ENCODE measurements at places on chromosomes 1 and 21.

GRCh38 chr1:36966242-36966641 lies 68.1 kb downstream of the GRIK3 start:
- no peak for DNase-seq

GRCh38 chr1:153866045-153866850 lies 56.5 kb downstream of the GATAD2B start:
- DNase-seq = no peak

- DNase-seq = no peak
Measured at GRCh38 chr1:95730986-95731385, 497.0 kb downstream of the RWDD3 start.

- no peak for DNase-seq
Measured at GRCh38 chr1:234617986-234618736, 8.2 kb upstream of the IRF2BP2 start.

GRCh38 chr1:226555092-226555491 lies 6.5 kb downstream of the STUM start:
- DNase-seq = no peak

DNA sequence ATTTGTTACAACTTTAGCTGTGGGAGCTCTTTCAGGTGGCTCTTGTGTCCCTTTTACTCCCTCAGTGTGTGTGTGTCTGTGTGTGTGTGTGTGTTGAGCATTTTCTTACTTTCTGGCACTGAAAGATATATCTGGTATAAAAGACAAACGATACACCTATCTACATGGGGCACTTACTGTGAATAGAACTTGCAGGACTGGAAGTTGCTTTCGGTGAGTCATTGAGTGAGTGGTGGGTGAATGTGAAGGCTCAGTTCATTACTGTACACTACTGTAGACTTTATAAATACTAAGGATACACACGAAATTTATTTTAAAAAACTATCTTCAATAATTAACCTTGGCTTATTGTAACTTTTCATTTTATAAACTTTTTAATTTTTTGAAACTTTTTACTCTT lies 38.7 kb downstream of the BTBD8 start:
- no peak for DNase-seq

DNA sequence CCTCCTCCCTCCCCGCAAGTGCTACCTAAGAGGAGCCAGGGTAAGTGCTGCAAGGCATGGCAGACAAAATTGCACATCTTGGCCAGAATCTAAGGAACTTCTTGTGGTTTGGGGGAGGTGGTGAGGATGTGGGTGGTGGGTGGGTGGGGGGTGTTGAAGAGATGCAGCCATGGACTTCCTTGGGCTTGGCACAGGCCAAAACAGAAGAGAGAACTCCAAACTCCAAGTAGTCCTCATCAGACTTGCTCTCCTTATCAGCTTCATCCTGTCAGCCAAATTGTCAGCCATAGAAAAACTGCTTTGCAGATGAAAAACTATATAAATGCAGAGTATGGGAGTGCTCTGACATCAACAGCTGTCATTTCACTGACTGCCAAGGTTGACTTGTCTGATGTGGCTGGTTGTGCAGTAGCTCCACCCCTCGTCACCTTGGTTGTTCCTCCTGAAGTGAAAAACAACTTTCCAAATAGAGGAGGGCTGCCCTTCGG lies 7.1 kb downstream of the AMIGO1 start:
- no peak for DNase-seq

DNA sequence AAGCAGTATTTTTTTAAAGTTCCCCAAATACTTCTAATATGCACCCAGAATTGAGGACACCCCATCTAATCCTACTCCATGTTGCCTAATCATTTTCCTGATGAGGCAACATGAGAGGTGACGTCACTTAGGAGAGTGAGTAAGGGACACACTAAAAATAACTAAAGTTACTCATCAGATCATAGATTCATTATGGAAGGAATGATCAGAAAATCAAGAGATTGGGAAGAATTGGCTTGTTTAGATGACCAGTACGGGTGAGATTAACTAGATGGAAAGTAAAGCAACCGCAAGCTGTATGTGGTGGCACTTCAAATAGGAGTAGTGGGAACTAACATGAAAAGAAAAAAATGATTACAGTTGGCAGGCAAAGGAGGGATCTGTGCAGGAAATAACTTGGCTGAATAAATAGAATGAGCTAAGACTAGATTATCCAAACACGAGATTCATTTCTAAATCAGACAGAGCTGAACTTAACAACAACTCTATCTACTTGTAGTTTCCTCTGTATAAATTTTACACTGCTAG lies 61.4 kb upstream of the CXADR start:
- no peak for DNase-seq

GRCh38 chr1:174964261-174964971 lies 35.3 kb upstream of the CACYBP start:
- no peak for DNase-seq

DNA sequence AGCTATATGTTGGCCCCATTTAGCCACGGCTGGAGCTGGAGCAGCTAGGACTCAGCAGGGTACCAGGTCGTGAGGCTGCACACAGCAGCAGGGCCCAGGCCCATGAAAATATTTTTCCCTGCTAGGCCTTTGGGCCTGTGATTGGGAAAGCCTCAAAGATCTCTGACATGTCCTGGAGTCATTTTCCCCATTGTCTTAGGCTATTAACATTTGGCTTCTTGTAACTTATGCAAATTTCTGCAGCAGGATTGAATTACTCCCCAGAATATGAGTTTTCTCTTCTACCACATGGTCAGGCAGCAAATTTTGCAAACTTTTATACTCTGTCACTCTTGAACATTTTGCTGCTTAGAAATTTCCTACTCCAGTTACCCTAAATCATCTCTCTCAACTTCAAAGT lies 11.2 kb downstream of the CFHR2 start:
- no peak for DNase-seq

- no peak for DNase-seq
Measured at GRCh38 chr1:175537571-175537970, 205.8 kb downstream of the TNR start.

DNA sequence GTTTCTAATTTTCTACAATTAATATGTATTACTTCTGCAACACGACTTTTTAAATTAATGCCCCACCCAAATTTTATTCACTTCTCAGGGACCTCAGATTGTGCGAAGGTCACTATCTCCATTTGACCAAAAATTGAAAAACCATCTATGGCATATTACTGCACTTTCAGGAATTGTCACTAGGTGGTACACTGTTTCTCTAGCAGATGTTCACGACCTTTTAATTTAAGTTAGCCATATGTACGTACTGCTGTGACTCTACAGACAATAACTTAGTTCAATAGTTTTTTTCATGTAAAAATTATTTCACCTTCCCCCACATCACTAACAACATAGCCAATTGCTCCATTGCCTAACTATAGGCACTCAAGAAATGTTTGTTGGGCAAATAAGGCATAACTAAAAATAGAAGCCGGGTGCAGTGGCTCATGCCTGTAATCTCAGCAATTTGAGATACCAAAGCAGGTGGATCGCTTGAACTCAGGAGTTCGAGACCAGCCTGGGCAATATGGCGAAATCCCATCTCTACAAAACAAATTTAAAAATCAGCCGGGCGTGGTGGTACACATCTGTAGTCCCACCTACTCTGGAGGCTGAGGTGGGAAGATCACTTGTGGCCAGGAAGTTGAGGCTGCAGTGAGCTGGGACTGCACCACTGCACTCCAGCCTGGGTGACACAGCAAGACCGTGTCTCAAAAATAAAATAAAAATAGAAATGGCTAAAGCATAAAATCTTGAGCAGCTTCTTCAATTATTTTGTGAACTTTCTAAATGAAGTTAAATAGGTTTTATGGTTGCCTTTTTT lies 75.7 kb upstream of the PKN2 start:
- DNase-seq = no peak

GRCh38 chr1:24957016-24957807 lies 27.1 kb upstream of the RUNX3 start:
- no peak for DNase-seq

- peak; percentile 44 for DNase-seq
Measured at GRCh38 chr1:36910886-36911540, 123.3 kb downstream of the GRIK3 start.

DNA sequence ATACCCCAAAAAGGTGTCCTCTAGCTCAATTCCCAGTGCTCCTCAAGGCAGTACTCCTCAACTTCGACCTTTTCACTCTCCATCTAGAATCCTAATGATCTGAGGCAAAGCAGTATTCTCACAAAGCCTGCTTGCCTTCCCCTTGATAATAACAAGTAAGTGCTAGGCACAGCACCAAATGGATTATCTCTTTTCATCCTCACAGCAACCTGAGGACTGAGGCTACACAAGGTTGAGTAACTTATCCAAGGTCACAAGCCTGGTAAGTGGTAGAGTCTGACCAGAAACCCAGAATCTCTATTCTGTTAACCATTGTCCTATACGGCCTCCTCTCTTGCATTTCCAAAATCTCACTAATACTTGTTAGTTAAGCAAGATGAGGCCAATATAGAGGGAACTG lies 5.1 kb downstream of the SYDE2 start:
- DNase-seq = no peak

DNA sequence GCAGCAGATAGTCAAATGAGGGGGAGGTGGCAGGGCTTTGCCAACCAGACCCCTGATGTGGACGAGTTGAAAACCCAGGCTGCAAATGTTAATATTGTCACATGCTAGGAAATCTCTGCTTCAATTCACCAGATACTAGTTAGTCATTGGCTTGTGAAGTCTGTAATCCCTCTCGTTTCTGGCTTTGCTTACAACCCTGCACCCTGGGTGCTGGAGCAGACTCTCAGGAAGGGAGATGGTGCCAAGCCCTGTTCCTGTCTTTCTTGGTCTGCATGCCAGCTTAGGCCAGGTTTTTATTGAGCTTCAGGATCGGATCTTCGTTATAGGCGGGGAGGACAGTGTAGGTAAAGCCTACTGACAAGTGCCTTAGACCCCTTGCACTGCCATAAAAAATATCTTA lies 53.3 kb downstream of the MDM4 start:
- no peak for DNase-seq

GRCh38 chr1:45673956-45674355 lies 12.4 kb downstream of the GPBP1L1 start:
- DNase-seq = no peak

GRCh38 chr1:60034999-60035398 lies 38.6 kb downstream of the C1orf87 start:
- DNase-seq = no peak

DNA sequence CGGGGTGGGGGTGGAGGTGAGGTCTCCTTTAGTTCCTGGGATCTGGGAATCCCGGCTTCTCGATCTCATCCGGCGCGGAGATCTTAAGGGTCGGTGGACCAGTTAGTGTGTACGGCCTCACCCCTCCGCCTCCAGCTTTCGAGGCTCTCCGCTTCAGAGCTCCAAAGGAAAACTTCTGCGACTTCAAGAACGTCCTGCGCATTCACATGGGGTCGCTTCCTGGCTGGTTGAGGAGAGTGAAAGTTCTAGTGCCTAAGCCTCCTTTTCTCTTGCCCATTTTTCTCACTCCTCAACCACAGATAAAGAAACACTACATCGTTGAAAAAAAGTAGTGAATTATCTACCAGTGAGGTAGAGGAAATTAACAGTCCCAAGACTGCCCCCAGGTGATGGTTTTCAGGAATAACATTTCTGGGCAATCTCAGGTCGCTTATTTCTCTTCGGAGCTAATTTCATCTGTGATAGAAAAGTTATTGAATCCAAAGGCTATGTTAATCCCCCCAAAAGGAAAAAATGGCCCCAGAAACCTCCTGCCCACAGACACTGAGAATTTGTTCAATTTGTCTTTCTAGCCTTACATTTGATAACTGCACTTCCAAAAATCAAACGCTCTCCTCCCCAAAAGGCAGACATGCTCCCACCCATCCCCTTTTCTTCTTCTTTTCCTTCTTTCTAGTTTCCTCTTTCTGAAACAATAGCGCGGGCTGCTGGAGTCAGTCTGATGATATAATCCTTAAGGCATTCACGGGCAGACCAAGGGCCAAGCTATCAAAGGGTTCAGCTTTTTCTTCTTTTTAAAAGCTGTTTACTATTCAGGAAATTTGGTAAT lies 20.6 kb upstream of the TBX15 start:
- no peak for DNase-seq

Measured in NK-92 treated with Interleukin-12 subunit alpha and Interleukin-12 subunit beta, amount 100 ng/mL, for 24 hours (cell line).